Omental fat pad (tissue), 4 donors: ENCODE measurements at places on chromosomes 4 and X. TPM values are rescaled to one million over a fixed set of nuclear protein-coding genes. Genes with fewer than 3 reads are reported as not detected.

DNA sequence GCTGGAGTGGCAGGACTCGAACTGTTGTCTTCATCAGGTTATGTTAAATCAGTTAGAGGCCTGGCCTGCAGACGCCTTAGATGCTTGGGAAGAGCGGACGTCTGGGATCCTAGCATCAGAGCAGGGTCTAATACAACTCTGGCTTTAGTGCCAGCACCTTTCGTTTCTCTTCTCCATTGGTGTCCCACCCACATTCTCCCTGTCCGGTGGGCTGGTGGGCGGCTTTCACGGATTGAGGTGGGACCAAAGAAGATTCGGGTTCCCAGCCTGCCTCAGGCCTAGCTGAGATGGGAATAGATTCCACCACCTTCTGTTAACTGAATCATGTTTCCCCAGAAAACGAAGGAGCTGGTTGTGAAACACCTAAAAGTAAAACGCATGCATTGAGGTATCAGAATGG lies 939 bp downstream of the PDK3 start:
- DNase-seq: no peak

Gene DGAT2L6
- total RNA-seq: not detected

GRCh38 chrX:95884186-95884585 lies 800.5 kb upstream of the DIAPH2 start:
- DNase-seq: no peak

- DNase-seq: no peak
These were observed 250.1 kb downstream of the SNCA start for GRCh38 chr4:89586864-89587263.

DNA sequence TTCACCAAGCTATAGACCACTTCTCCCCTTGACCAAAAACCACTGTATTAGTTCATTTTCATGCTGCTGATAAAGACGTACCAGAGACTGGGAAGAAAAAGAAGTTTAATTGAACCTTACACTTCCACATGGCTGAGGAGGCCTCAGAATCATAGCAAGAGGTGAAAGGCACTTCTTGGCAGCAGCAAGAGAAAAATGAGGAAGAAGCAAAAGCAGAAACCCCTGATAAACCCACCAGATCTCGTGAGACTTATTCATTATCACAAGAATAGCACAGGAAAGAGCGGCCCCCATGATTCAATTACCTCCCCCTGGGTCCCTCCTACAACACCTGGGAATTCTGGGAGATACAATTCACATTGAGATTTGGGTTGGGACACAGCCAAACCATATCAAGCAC lies 97.8 kb downstream of the DOCK11 start:
- no peak for DNase-seq

Gene CTAG1A
- not detected for total RNA-seq

GRCh38 chr4:115770046-115770543 lies 656.7 kb upstream of the NDST4 start:
- DNase-seq: no peak
